Activated CD4-positive, alpha-beta memory T cell treated with anti-CD3 and anti-CD28 coated beads, Interleukin-2, amount 10 ng/mL, durations not matched to agents 7 days and 5 days (primary cell): ENCODE measurements at places on chromosomes 1 and 21.

DNA sequence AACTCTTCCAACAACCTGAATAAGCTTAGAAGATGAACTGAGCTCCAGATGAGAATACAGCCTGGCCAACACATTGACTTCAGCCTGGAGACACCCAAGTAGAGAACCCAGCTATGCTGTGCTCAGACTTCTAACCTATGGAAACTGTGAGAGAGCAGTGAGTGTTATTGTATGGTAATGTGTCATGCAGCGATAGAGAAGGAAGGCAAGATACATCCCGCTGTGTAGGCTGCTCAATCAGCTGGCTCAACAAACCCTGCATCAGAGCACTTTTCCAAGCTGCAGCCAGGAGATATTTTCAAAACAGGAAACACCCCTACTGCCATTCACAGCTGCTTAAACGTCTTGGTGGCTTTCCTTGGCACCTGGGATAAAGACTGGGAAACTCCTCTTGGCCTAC, 321.3 kb downstream of the SIPA1L2 start:
- DNase-seq = no peak

- DNase-seq = no peak
These were observed 255.7 kb downstream of the COL11A1 start for GRCh38 chr1:102852613-102853012.

DNA sequence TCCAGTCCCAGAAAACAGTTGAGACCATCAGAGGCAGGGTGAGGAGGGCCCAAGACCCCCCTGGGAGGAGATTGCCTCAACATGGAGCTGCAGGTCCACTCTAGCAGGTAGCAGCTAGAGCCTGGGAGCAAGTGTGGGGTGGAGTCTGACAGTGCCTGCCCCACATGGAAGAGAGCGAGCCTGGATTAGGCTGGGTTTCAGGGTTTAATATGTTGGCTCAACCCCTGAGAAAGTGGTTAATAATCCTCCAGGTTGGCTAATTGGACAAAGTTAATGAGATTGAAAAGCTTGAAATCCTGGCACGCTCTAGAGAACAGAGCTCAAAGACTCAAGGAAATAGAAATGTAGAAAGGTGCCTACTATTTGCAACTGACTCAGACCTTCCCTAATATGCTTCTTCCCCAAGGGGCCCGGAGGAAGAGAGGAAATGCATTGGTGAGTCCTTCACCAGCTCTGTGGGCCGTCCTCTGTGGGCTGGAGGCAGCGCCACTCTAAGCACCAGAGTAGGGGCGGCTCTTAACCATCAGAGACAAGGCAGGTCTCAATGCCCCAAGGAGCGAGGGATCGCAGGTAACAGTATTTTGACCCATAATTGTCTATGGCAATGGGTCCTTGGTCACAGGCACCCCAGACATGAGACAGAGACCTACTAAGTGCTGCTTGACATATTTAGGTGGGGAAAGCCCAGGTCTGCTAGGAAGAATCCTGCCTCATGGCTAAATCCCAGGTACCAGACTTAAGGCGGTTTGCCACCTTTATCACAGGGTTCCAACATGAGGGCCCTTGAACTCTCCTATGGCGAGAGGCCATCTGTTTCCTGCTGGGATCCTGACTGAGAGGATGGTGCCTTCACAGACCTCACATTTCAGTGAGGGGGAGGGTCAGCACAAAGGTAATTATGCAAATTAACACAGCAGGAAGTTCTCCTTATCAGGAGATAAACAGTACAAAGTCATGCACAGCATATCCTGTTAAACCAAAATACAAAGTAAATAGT, 33.8 kb downstream of the RSPH1 start:
- DNase-seq = no peak

- DNase-seq = no peak
These were observed 61.3 kb downstream of the RHBG start for GRCh38 chr1:156430303-156430702.

- no peak for DNase-seq
These were observed 85.4 kb upstream of the DUSP10 start for GRCh38 chr1:221827307-221827642.
